SJCRH30 (cell line): ENCODE measurements at places on chromosomes 6 and 20. TPM values are rescaled to one million over a fixed set of nuclear protein-coding genes. Genes with fewer than 3 reads are reported as not detected.

TIAM2 gene
- 21.1 and 23.8 TPM in 2 replicates for total RNA-seq

- no peak for DNase-seq
These were observed 6.1 kb upstream of the TMEM74B start for GRCh38 chr20:1190847-1191246.

GRCh38 chr6:35691027-35691824 is 2.5 kb upstream of the FKBP5 start:
- no peak for DNase-seq

DNA sequence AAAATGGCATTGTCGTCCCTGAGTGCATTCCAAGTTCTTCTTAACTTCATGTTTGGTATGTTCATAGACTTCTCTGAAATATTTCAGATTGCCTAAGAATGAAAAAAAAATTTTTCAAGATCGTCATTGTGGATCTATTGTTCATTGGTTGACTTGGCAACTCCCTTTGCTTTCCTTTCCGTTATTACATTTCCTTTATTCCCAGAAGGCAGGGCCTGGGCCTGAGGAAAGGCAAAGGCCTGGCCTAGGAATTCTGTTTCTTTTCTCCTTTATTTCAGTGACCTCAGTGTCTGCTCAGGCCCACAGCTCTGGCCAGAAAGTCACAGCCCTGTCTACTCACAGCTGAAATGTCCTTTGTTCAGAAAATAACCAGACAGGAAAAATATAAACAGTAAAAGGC is 401.6 kb upstream of the PLCB4 start:
- DNase-seq: no peak

GRCh38 chr20:38973107-38973506 is 11.0 kb downstream of the DHX35 start:
- no peak for DNase-seq
